ENCODE measurements at places on chromosomes 3 and 15.

GRCh38 chr3:53350652-53351051, 3.3 kb upstream of the DCP1A start:
- DNase-seq = peak; percentile 49

DNA sequence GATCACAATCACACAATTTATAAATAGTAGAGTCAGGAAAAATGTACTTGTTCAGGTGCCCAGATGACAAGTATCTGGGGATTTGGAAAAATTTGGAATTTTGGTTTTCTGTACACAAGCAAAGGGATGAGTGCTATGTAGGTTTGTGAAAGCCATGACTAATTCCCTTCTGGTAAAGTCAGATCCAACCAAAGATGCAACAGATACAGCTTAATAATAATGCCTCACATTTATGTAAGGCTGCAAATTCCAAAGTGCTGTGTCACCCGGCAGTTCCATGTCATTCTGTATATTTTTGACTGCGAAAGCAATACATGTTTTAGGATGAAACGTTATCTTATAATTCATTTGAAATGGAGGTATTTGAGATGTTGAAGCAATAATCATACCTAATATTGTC, 102.7 kb upstream of the AGBL1 start:
- no peak for DNase-seq

DNA sequence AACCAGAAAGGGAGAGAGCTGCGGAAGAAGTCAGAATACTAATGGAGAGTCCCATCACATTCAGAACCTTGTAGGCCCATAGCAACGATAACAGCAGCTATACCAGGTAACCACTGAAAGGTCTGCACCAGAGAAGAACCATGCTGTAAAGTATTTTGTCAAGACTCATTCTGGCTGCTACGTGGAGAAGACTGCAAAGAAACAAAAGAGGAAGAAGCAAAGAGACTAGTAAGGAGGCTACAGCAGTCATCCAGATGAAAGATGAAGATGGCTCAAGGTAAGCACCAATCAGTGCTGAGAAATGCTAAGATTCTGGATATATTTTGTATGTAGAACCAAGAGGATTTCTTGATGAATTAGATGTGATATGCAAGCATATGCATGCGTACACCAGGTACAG, 39.6 kb downstream of the ACAP2 start:
- no peak for DNase-seq

DNA sequence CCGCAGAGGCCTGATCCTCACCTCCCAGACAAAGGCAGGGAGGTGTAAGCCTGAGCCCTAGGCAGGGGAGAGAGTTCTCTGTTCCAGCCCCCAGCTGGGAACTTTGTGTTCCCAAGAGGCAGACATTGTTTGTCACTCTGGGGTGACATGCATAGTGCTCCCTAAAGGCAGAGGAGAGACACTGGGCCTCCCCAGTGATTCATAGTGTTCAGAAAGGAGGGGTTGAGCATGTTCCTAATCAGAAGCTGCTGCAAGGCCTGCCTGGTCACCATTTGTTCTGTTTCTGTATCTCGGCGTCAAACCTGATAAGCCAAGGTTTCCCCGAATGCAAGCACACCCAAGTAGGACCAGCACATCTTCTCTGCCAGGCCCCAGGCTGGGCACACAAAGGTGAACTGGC, 24.0 kb upstream of the SLC6A6 start:
- DNase-seq = no peak

DNA sequence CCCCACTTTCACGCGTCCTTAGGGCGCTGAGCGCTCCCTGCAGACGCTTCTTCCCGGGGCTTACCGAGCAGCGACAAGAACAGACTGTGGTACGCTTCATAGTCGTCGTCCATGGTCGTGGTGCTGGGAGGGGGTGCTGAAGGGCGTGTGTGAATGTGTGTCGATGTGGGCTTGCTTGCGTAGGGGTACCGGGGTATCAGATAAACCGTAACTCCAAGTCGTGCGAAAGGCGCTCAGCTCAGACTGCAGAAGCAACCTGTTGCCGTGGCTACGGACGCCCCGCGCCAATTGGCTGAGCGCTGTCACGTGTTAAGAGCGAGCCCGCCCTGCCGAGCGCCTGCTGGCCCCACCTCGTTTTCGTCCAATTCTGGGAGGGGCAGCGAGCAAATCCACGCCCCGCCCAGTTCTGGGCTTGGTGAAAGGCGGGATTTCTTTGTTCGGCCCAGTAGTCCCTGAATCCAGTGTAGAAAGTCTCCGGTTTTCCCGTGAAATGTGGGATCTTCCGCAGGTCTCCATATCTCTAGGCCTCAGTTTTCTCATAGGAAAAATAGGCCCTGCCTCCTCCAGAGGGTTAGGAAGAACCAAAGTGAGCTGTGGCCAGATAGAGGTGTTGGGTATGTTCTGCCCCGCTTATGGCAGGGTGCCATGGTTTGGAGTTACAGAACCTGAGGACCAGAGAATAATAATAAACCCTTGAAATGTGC, at the start of gene EFCAB12:
Gene EFCAB12, minus strand, starts transcription at position 261 of the 704 bp plus-strand sequence. Its CDS starts 148 bp downstream, at position 113.
- DNase-seq = peak; percentile 97

GRCh38 chr3:126554560-126555525, 3.9 kb downstream of the C3orf22 start:
- no peak for DNase-seq

DNA sequence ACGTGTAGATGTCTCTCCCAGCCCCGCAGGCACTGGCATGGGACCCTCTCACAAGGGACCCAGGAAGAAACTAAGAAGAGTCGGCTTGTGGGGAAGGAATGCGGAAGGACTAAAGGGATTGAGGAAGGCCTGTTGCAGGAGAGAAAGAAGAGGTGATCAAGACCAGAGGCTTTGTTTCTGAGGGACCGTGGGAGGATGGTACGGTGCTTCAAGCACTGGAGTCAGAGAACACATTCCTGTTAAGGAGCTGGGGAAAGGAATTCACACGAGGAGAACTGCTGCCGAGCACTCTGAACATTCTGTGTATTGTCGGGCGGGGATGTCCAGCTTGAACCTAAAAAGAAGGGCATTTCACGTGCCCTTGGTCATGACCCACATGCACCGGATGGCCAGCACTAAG, 91.4 kb downstream of the TAMM41 start:
- no peak for DNase-seq

- no peak for DNase-seq
Measured at GRCh38 chr3:59115364-59116232, 65.8 kb upstream of the CFAP20DC start.

- no peak for DNase-seq
Measured at GRCh38 chr15:80679167-80679803, 15.8 kb upstream of the ABHD17C start.

- no peak for DNase-seq
Measured at GRCh38 chr3:117624424-117624823, 914.8 kb downstream of the TUSC7 start.

DNA sequence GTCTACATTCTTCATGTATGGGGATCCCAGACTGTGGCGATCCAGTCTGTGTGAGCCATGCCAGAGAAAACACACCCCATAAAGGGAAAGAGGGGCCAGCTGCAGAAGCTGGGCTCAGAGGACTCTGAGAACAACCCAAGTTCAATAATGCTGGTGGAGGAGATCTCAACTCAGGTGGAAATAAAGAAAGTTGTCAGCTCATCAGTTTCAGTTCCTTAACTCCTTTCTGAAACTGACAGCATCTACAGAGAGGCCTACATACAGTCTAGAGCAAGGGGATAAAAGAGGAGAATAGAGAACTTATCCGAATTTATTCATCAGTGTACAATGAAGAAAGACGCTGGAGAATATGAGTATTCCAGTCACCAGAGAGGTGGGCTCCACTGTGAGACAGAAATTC, 77.0 kb downstream of the NTRK3 start:
- DNase-seq = no peak

GRCh38 chr3:143707848-143708247, 140.4 kb downstream of the SLC9A9 start:
- peak; percentile 11 for DNase-seq

DNA sequence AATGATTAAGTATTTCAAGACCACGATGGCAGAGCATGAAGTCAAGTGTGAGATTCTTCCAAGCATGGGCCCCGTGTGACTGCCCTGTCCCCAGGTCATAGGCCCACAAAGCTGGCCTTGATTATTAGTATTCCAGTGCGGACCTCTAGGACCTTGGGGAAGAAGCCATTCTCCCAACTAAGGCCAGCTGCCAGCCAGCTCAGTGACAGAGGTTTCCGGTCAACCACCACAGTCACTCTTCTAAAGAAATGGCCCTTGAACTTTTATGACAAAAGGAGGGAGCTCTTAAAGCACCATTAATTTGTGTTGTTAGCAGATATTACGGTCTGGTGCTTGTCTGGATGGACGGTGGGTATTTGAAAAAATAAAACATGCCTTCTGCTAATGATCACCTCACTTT, 28.0 kb downstream of the FAM3D start:
- DNase-seq = no peak

- DNase-seq = no peak
Measured at GRCh38 chr3:53624061-53624857, 129.8 kb downstream of the CACNA1D start.

- no peak for DNase-seq
Measured at GRCh38 chr3:173055228-173055933, 85.7 kb downstream of the SPATA16 start.

DNA sequence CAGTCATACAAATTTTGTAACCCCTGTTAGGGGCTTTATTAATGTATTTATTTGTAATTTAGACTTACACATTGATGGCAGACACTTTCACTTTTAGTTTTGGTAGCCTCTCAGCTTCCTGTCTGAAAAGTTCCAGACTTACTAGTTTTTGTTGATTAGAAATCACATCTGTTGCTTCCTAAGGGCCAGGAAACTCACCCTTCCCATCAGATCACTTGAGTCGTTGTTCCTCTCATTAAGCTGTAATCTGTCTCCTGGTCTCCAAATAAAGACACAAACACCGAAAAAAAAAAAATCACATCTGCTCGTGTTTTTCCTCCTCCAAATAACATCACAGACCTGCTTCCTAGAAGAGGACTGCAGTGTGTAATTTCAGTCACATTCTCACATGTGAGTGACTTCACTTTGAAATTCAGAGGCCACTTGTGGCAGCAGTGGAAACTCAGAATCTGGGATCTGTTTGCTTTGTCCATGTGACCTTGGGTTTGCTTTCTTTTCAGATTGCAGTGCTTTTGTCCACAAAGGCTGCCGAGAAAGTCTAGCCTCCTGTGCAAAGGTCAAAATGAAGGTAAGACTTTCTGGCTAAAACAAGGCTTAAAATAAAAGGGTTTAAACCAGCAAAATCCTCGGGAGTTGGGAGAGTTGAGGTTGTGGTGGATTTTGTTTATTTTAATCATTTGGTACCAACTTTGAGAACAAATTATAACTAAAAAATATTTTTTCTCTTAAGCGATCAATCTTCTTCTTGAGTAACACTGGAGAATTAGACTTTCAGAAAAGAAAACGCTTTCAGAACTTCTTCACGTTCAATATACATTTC, 87.0 kb downstream of the KLHL25 start:
- peak; percentile 49 for DNase-seq

DNA sequence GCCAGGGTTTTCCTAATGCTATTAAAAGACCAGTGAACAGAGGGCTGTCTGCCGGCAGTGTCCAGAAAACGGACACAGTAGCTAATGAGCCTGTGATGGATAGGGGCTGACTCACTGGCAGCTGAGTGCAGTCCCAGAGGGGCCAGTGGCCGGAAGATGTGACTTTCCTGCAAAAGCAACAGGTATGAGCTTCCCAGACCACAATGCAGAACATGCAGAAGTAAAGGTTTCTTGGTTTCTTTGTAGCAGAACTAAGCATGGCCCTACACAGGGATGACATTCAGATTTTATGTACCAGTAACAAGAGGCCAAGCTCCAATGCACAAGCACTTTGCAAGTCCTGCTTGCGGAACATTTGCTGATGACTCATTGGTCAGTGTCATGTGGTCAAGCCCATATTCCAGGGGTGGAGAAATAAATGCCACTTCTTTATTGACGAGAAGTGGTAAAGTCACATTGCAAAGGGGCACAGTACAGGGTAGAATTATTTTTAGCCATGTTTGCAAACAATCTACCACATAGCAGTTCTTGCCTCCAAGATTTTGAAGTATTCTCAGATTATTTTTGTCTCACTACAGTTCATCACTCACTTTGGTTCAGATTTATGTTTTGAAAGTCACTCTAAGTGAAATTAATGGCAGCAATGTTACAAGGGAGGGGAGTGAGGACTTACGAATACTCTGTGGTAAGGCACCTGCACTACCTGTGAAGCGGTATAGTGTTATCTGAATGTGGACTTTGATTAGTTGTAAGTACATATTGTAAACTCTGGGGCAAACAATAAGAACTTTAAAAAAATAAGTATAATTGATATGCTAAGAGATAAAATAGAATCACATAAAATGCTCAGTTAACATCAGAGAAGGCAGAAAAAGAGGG, 263.3 kb downstream of the ABHD5 start:
- DNase-seq = no peak

DNA sequence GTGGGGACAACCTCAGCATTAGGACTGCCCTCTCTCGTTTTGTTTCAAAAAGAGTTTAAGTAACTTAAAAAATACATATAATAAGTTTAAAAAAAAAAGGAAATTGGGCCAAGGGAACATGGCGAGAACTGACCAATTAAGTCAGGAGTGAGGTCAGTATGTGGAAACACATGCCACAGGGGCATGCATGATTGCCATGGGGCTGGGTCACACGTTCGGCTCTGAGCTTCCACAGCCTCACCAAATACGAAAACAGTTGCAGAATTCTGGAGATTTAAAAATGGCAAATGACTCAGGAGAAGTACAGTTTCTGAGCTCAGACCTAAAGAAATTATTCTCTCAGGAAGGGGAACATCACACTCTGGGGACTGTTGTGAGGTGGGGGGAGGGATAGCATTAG, 24.1 kb downstream of the PDE8A start:
- no peak for DNase-seq

DNA sequence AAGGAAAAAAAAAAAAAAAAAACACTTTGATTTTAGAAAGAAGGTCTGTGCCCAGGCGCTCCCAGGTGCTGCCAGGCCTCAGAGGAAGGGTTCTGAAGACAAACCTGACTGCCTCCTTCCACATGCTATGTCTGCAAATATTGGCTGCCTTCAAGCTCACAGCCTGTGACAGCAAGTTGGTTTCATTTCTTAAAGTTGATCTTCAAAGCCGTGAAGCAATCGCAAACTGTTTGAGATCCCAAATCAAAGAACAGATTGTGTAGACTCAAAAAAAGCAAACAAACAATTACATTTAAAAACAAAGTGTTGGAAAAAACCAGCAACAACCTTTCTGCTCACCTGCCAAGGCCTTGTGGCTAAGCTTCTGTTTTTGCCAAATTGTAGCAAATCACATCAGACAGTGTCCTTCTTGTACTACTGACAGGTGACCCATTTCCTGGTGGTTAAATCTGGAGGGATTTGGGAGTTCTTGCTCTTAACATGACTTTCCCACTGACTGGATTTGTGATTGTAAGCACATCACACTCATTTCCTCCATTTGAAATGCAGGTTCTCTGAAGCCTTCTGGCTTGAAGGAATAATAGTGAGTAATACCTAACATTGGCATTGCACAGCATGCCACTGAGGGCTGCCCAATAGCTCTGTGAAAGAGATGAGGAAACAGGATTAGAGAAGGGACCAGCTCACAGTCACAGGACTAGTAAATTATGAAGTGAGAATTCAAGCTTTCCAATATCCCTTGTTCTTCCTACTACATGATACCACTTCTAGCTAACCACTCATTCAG, 502.4 kb downstream of the LPP start:
- DNase-seq = no peak

Data from stomach (tissue), 19 donors.